Jurkat, Clone E6-1 (cell line): ENCODE measurements at places on chromosomes 7 and 10.

- no peak for DNase-seq
Measured at GRCh38 chr10:125213541-125214282, 53.3 kb upstream of the CTBP2 start.

GRCh38 chr7:114956702-114957101 lies 34.8 kb downstream of the MDFIC start:
- no peak for DNase-seq

- no peak for DNase-seq
Measured at GRCh38 chr7:101953248-101953819, 135.9 kb downstream of the CUX1 start.

DNA sequence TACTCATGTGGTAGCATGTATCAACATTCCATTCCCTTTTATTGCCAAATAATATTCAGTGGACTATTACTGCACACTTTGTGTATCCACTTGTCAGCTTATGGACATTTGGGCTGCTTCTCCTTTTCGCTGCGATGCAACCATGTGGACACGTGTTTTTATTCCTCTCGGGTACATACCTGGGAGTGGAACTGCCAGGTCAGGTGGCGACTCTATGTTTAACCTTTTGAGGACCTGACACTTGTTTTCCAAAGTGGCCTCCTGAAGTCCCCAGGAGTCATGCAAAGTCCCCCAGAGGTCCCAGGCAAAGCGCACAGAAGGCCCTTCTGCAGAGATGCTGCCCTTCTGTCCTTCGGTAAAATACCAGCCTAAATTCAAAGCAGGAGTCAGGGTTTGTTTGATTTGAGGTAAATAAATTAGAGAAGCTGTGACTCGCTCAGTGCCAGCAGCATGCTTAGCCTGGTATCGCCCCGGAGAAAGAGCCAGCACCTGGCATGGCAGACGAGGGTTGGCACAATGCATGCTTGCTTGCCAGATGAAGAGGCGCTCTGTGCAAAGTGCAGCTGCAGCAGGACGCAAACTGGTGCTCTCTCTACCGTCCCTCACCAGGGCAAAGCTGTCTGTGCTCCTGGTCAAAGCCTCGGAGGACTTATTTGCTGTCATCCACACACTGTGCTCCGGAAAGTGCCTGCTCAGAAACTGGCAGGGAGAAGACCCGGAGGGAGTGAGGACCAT lies 37.8 kb downstream of the HIPK2 start:
- no peak for DNase-seq

GRCh38 chr7:73833251-73833919 lies 2.6 kb downstream of the CLDN4 start:
- no peak for DNase-seq

- DNase-seq = peak; percentile 24
Measured at GRCh38 chr7:155508376-155509358, 37.7 kb downstream of the CNPY1 start.

GRCh38 chr7:141225916-141226618 lies 152.2 kb downstream of the TMEM178B start:
- no peak for DNase-seq

GRCh38 chr7:102009628-102010027 lies 192.2 kb downstream of the CUX1 start:
- no peak for DNase-seq

- DNase-seq = no peak
Measured at GRCh38 chr7:138832966-138833365, 35.0 kb upstream of the ATP6V0A4 start.

DNA sequence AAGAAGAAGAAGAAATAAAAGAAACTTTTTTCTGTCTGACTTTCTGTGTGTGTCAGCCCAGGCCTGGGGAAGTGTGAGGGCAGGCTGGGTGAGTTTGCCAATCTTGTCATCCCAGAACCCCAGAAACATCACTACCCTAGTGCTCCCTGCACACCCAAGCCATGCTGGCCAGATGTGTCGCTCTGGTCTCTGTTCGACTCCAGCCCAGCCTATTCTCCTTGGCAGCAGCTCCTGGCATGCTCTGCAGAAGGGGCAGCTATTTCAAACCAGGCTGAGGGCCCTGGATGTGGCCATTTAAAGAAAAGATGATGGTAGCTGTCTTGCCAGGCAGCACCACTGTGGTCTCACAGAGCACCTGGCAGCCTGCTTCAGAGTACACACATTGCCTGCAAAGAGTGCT lies 334.1 kb downstream of the RPS24 start:
- no peak for DNase-seq

GRCh38 chr10:73771722-73772280 lies 10.0 kb upstream of the CHCHD1 start:
- no peak for DNase-seq

DNA sequence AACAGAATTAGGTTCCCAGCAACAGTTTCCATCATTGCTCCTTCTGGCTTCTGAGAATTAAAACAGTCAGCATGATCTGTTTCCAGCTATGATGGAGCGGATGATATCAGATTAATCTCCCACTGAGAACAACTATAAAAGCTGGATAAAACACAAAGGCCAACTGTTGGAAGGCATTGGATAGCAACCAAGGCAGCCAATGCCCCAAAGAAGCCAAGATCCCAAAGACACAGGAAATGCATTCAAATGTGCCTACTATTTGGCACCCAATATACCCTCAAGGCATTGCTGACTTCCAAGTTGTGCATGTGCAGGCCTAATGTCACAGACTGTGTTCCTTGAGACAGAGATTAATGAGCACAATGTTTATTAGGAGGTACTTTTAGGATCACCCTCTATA lies 259.3 kb downstream of the ARHGAP12 start:
- DNase-seq = no peak

GRCh38 chr7:75038508-75038907 lies 35.1 kb downstream of the RCC1L start:
- no peak for DNase-seq

GRCh38 chr10:23370106-23370505 lies 25.5 kb upstream of the C10orf67 start:
- no peak for DNase-seq

DNA sequence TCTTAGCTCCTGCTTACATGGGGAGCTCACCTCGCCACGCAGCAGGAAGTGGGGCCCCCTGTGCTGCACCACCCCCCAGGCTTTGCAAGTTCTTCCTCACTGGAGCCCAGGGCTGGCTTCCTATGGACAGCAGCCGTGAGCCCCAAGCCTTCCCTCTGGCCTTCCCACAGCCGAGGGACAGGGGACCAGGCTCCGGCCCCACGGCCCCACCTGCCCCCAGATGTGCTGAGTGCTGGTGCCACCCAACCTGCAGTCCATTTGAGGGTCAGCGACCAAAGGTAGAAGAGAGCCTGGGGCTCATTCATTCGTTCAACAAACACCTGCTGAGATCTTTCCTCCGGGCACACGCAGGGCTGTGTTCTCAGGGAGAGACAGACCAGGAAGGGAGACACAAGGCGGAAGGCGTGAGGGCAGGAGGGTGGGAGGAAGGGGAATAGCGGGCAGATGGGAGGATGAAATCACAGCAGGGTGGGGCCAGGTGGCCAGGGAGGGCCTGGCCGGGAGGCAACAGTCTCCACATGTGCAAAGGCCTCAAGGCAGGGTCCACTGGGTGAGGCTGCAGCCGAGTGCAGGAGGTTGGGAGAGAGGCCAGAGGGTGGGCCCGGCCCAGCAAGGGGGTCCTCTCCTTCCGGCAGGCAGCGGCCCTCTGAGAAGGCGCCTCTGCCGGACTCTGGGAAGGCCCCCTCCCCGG lies 100.1 kb downstream of the FOXL3 start:
- no peak for DNase-seq

DNA sequence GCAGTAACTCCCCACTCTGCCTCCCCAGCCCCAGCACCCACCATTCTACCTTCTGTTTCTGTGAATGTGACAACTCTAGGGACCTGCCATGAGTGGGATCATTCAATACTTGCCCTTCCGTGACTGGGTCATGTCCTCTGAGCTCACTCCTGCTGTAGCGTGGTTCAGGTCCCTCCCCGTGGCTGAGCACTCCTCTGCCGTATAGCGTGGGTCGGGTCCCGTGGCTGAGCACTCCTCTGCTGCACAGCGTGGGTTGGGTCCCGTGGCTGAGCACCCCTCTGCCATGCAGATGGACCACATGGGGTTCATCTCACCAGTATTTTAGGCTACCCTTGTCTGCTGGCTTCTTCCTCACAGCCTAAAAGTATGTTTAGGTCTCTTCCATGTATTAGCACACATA lies 43.0 kb downstream of the INSIG1 start:
- no peak for DNase-seq

DNA sequence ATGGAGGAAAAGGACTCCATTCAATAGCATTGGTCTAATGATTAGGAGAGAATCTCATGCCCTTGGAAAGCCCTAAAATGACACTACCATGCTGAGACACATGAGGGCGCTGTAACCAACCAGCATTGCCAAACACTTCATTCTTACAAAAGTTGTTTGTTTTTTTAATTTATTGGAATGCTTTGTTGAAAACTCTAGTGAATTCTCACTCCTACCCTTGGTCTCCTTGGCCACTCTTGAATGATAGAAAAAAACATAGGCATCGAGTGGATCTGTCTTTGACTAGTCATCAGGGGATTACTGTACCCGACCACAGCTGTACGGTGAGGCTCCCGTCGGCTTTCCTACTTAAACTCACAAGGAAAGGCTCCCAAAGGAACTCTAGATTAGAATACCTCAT lies 29.3 kb upstream of the ADD3 start:
- no peak for DNase-seq

- no peak for DNase-seq
Measured at GRCh38 chr7:69951458-69951857, 353.2 kb downstream of the AUTS2 start.

GRCh38 chr10:124071141-124071540 lies 22.3 kb downstream of the CHST15 start:
- no peak for DNase-seq

DNA sequence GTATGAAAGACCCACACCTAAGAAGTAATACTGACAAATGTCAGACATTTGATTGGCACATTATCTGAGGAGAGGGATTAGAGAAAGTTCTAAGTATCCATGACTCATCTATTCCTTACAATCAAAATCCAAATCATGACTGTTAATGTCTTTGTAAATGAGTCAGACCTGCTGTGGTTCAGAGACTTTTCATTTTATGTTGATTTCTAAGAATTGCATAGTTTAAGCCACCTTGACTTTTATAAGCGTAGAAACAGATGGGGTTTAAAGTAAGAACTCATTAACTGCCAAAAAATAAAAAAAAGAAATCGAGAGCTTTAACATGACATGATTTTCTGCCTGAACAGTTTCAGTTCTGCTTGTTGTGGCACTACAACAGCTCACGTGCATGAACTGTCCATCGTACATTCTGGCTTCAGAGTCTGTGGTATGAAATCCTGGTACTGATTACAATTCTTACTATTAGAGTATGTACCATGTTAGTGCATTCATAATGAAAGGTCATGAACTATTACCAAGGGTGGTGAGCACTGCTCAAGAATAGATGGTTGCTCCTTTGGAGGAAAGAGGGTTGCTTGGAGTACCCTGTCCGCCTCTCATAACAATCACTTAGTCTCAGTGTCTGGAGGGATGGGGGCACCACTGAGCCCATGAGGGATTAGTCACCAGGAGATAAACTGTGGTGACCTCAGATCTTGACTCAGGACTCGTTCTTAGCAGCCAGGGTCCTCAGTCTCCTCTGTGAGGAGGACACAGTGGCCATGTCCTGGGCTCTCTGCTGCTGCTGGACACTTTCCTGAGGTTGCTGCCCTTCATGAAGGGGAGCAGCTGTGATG lies 42.2 kb downstream of the ACSM6 start:
- DNase-seq = no peak

GRCh38 chr10:70508912-70509756 lies 30.6 kb downstream of the PALD1 start:
- DNase-seq = no peak

DNA sequence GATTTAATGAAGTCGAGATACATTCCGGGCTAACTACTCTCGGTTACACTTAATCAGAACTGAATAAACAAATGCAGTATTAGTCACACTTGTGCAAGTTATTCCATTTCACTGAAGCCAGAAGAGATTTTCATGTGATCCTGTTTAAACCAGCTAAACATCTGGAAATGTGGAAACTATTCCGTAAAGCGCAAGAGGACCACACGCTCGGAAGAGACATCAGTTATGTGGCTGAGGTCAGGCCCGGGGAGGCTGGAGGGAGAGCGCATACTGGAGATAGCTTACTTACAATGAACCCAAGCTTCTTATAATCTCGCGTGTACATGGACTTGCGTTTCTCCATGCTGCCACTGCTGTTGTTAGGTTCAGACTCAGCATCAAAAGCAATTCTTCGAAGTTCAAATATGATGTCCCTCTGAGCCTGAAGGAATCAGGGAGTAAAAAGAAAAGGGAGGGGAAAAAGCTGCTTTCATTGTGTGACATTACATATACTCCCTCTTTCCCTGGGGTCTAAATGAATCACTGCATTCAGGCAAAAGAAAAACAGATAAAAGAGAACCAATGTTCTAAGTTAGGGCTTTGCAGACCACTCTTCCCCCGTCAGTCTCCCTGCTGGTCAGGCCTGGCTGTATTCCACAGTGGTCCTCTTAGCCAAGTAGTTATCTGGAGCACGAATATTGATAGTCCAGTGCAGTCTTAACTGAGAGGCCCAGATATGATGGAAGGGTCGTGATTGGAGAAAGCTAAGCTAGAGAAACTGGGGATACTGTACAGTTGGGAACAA lies 237.4 kb downstream of the ELMO1 start:
- no peak for DNase-seq

- peak; percentile 41 for DNase-seq
Measured at GRCh38 chr10:88791924-88792323, 10.6 kb upstream of the LIPM start.

DNA sequence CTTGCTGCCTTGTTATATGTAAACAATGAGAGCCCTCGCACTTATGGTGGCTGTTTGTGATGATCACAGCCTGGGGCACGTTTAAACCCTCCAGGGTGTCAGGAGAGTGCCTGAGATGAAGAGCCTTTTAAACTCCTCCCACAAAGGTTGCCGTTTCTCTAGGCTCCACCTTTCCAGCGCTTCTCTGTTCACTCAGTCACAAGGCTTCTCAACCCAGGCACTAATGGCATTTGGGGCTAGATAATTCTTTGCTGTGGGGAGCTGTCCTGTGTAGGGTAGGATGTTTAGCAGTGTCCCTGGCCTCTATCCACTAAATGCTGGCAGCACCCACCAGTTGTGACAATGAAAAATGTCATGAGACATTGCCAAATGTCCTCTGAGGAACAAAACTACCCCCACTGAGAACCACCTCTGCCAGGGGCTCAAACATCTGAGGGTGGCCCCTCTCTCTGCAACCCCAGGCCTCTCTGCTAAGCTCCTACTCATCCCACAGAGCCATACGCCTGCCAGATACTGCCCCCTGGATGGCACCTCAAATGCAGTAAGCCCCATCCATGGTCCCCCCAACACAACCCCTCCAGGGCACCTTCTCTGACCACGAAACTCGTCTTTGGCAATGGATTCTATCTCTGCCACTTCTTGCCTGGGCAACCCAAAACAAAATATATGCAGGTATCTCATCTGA lies 144.3 kb upstream of the ZMIZ1 start:
- DNase-seq = no peak

- no peak for DNase-seq
Measured at GRCh38 chr10:75334720-75335119, 66.8 kb downstream of the ZNF503 start.

- DNase-seq = no peak
Measured at GRCh38 chr7:33237036-33237435, 107.7 kb downstream of the BBS9 start.
